Stimulated activated CD8-positive, alpha-beta memory T cell treated with anti-CD3 and anti-CD28 coated beads, Interleukin-12 subunit alpha, Interleukin-12 subunit beta, amount 100 ng/mL, for 4 hours (primary cell): ENCODE measurements at places on chromosomes 11 and 22.

GRCh38 chr11:32143378-32143777 lies 52.5 kb downstream of the RCN1 start:
- no peak for DNase-seq

DNA sequence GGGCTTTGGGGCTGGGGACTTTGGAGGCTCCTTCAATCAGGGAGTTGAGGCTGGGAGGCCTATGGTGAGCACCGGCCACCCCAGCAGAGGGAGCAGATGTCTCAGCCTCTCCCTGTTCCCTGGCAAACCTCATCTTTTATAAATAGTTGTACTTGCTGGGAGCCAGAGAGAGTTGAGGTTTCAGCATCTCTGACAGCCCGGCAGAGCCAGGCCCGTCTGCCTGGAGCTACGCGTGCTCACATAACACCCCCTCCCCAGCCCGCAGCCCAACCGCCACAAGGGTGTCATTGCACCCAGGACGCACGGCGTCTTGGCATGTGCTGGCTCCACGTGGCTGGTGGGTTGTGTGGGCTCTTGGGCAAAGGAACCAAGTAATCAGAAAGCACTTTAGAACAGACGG lies 127.1 kb downstream of the CHST1 start:
- no peak for DNase-seq

GRCh38 chr11:130728185-130729180 lies 187.8 kb downstream of the SNX19 start:
- DNase-seq, result no peak

DNA sequence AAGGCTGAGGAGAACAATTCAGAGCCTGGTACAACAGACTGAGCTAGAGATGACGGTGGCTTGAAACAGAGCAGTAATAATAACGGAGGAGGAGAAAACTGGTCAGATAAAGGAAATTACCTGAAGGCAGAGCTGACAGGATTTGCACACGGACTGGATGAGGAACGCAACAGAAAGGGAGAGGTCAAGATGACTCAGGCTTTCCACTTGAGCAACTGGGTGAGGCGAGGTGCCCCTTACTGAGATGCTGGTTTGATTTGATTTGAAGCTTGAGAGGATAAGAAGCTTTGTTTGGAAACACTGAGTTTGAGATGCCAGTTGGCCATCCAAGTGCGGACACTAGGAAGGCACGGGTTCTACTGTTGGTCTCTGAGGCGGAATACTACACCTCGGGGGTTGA lies 35.4 kb upstream of the NRIP3 start:
- no peak for DNase-seq

DNA sequence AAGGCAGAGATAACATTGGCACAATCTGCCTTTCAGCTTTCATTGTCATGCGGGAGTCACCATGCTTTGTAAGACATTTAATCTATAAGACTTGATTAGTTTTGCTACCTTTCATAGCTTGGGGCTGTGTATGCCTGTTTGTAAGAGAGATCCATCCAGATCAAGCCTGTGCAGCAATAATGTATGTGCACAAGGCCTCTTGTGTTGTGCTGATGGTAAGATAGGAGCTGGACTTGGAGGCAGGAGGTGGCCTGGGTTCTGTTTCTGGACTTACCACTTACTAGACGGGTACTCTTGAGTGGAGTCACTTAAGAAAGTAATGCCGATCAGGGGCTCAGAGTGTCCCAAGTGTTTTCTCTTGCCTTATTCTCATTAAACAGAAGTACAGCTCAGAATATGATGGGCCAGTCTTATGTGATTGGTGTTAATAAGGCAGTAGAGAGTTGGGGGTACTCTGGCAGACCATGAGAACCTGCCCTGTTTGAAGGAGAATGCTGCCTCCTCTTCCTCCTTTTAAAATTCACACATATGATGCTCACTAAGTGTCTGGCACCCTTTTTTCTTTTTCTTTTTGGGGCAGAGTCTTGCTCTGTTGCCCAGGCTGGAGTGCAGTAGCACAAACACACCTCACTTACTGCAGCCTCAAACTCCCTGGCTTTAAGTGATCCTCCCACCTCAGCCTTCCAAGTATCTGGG lies 30.9 kb downstream of the PTPRJ start:
- no peak for DNase-seq

DNA sequence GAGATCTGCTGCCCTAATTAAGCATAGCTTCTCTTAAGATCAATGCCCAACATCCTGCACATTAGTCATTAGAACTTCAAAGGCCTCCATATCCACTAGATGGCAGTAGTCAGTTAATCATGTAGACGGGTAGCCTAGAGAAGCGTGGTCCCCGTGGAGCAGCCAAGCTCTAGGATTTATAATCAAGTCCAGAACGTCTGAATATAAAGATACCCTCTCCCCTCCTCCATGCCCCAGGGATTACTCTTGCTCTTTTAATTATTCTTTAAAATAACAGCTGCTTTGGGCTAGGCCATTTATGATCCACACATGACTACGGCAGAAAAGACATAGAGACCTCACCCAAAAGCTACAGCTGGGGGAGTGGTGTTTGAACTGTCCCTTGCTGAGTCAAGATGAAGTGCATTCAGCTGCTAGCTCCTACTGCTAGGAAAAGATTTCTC lies 327.6 kb upstream of the PLET1 start:
- no peak for DNase-seq

- DNase-seq, result no peak
Observed at GRCh38 chr11:120929664-120930154, 94.2 kb upstream of the TBCEL start.

DNA sequence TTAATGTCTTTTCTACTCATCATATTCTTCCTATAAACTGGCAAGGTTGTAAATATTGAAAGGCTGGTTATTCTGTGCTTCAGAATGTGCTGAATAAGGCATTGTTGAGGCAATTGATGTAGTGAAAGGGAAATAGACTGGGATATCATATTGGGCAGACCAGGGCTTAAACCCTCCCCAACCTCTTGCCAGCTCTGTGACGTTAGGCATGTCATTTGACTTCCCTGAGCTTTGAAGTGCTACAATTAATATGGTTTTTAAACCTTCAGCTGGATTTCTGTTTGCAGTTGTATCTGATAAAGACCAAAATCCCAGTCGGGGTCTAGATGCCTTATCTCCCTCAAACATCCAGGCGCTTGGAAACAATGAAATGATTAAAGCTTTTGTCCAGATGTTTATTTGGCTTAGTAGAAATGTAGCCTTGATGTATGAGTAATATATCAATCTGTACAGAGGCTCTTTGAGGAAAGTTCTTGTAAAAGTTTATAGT lies 208.1 kb downstream of the DBX1 start:
- no peak for DNase-seq

GRCh38 chr11:96222102-96222501 lies 120.9 kb downstream of the MAML2 start:
- no peak for DNase-seq

DNA sequence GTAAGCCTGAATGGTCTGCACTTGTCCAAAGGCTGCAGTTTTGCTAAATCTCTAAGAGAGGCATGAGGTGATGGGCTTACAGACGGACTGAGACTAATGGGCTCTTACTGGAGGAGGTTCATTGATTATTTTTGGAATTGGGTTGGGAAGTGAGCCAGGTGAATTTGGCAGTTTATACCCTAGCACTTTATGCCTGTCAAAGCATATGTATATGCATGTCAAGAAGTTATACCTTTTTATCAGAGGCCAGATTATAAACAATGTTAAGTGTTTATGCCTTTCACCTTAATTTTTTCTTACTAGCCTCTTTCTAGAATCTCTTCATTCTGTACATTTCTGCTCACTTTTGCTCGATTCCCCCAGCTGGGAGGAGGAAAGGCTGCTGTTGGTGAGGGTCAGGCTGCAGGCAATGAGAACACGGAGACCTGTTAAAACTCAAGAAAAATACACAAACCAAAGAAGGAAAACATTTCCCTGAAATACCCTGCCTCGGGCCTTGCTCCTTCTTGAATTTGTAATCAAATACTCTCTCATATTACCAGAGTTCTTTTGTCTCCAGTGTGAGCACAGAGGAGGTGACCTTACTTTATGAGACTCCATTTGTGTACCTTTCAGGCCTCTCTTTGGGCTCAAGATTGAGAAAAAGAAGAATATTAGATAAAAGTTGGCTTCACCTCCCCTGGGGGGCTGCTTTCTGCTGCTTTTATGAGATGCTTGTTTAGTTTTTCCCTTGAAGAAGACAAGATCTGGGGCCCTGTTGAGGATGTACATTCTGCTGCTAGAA lies 19.6 kb downstream of the NAT10 start:
- no peak for DNase-seq

GRCh38 chr22:46360891-46361290 lies 25.4 kb downstream of the TRMU start:
- no peak for DNase-seq

- no peak for DNase-seq
Observed at GRCh38 chr22:49799431-49800075, 28.1 kb downstream of the BRD1 start.

DNA sequence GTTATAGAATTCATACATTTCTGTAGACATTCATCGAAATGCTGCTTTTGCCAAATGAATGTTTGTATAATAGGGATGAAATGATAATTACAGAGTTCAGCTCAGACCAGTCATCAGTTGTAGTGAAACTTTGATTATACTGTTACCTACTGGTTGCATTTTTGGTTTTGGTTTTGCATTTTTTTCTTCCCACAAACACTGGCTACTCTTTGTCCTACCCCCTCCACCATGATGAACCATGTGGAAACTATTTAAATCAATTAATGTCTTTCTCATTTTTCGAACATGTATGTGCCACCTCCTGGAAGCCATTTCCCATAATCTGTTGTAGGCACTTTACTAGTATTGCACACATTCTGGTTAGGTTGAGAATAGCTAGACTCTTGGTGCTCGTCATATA lies 75.3 kb upstream of the MTNR1B start:
- DNase-seq, result no peak

- DNase-seq, result no peak
Observed at GRCh38 chr11:119077839-119078238, 6.8 kb upstream of the HMBS start.

DNA sequence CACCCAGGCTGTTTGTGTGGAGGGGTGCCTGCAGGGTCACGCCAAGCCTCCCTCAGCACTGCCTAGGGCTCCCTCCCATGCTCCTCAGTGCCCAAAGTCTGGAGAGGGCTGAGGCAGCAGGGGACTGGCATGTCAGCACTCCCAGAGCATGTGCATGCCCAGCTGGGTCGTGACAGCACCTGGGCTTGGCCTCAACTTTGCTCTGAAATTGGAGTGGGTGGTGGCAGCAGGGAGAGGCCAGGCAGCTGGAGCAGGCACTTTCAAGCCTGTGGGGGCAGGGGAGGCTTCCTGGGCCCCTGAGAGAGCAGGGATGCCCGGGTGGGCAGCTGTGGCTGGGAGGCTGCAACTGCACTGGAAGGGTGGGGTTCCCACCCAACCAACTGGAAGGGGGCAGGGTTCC lies 35.6 kb upstream of the DDX10 start:
- DNase-seq, result no peak

DNA sequence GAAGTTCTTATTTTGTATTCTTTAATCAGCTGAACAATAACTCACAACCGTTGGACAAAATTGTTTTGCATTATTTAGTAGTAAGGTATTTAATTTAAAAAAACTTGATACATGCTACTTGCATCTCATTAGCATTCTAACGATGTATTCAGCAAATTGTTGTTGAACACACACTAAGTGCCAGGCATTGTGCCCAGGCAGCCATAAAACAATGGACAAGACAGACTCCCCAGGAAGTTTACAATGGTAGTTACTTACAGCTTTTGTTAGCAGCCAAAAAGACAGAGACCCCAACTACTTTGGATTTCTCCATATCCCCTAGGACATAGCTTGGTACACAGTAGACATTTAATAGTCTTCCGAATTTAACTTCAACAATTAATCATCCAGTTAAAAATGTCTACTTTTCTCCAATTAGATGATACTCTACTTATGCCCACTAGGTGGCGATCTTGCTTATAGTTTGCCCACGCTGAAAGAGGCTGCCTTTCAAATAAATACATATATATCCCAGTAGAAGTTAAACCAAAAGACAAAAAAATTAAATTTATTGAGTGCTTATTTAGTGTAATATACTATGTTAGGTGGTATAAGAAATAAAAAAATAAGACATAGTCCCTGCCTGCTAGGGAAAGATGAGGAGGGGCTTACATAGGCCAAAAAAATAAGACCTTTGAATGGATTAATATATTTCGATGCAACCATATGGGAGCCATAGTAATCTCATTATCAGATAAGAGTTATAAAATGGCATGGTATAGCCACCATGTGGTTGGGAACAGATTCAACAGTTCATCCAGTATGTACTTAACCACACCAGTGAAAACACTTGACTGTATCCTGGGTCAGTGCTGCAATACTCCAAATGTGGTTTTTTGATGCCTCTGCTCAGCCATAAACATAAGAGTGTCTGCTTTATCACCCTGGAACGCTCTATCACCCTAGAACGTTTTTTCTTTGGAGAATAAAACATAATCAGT lies 2.0 kb upstream of the FJX1 start:
- no peak for DNase-seq

DNA sequence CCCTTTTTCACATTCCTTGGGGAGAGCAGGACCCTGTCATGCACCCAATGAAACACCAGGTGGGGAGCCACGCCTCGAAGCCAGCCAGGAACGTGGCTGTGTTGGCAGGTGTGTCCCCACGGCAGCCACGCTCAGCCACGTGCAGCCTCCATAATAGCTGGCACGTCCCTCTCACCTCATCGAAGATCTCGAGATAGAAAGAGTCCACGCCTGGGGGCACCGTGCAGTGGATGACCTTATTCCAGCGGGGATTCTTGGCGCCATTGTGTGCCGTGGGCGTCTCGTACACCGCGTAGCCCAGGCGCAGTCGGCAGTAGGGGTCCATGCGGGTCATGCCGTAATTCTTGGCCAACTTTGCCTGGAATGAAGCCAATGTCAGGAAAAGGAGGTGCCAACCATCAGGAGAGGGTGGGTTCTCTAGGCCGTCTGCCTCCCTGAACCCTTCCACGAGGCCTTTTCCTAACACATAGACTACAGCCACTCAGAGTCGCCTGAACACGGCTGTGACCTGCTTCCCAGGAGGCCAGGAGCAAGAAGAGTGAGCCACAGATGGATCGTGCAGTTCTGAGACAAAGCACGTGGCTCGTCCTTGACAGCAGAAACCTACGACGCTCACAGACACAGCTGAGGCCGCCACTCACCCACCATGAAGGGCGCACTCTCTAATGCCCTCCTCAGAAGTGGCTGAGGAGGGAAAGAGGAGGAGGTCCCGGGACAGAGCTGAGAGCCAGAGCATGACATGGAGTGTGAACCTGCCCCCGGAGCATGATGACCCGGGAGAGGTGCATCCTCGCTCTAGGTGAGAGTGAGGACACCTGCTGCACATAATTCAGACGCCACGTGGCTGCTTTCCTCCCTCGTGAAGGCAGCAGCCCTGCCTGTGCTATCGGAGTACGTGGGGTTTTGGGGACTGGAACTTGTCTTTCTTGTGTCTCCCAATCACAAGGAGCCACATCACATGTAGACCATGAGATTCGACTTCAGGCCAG lies 19.1 kb downstream of the TOLLIP start:
- no peak for DNase-seq

DNA sequence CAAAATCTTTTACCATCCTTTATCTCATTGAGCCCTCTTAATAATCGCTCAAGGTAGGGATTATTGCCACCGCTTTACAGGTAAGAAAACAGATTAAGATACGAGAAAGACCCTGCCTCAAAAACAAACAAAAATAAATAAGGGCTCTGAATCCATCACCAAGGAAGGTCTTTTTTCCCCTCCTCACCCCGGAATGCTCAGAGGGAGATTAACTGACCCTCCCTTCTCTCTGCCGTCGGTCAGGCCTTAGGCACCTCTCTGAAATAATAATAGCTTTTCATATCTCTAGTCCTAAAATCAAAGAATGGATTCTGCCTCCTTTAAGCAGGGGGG lies 620 bp upstream of the ATG2A start:
- DNase-seq, result no peak
